ENCODE measurements at places on chromosomes 1 and 21.

DNA sequence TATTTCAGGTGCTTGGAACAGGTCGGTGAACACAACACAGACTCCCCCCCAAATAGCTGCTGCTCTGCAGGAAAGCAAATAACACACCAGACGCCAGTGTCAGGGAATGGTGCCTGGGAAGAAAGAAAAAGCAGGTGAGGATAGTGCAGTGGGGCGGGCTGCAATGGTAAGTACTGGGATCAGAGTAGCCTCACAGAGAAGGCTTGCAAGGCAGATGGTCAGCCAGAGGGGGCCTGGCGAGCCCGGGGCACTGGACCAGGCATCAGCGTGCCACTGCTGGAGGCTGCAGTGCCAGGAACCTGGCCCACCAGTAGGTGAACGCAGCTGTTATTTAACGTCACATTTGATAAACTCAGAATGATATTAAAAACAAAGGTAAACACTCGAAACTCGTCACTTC, 60.0 kb downstream of the POFUT2 start:
- no peak for DNase-seq

GRCh38 chr1:165143437-165144065, 213.0 kb downstream of the LMX1A start:
- no peak for DNase-seq

DNA sequence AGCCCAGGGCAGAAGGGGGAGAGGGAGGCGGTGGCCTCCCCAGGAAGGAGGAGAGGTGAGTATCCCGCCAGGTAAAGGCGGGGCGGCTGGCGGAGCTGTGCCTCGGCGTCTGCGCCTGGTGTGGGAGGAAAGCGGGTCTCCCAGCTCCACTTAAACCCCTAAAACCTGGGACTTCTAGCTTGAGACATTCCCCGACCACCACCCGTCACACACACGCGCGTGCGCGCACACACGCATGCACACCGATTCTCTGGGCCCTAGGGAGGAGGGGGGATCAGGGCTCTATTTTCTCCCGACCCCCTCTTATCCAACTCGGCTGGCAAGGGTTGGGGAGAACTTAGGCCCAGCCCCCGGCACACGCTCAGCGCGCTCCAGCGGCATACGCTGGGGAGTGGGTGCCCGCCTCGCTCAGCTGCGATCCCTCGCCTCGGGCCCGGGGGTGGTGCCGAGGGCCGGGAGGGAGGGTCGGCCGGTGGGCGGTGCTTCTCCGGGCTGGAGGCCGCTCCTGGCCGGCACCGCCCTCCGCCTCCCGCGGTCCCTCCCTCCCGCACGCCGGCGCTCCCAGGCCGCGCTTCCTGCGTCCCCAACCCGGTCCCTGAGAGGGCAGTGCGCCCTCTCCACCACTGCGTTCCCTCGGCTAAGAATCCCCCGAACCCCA, at the start of gene TMEM51:
TSS of gene TMEM51 (plus strand) at position 564 of the 658 bp plus-strand sequence. CDS start 61,341 bp downstream, outside the sequence.
- DNase-seq = no peak

GRCh38 chr1:212284332-212284743, 872 bp upstream of the PPP2R5A start:
- DNase-seq = peak; percentile 2

GRCh38 chr1:213061263-213061662, 10.2 kb downstream of the RPS6KC1 start:
- no peak for DNase-seq

DNA sequence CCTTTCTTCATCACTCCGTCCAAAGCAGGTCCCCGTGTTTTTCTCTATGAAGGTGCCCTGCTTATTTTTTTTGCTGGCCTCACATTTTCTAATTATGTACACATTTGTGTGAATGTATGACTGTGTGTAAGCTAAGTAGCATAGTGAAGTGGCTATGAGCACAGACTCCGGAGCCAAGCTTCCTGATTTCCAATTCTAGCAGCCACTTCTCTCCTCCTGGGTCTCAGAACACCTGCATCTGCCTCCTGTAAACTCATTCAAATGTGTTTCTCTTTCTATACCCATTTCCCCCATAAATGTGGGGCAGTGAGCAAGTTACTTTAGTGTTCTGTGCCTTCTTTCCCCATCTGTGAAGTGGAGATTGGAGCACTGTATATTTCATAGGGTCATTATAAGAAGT, 2.1 kb downstream of the SLAMF6 start:
- DNase-seq = no peak

- DNase-seq = no peak
These were observed 152.5 kb downstream of the DISC1 start for GRCh38 chr1:231779081-231779480.

DNA sequence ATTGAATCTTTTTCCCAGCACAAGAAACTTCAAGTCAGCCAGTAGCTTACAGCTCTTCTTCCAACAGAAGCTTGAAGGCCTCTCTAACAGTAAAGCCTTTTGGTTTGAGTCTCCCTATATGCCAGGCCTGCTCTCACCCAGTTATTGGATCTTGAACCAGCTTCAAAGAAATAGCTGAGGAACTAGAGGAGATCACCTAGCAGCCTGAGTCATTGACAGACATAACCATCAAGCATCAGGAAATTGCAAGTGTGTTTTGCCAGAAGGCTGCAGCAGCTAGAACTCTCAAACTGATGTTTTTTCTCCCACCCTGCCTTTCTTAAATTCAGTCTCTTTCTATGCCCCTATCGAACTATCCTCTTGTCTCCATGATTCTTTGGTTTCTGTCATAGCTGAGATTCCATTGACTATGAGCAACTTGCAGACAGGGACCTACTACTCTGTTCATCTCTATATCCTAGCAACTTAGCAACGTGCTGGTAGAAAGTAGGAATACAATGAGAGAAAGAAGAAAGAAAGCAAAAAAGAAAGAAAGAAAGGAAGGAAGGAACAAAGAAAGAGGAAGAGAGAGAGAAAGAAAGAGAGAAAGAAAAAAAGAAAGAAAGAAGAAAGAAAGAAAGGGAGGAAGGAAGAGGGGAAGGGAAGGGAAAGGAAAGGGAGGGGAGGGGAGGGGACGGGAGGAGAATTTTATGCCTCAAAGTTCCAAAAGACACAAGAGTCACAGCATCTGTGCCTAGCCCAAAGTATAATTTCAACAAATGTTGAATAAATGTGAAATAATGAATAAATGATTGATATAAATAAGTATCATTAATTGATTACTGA, 60.0 kb upstream of the FGGY start:
- no peak for DNase-seq

DNA sequence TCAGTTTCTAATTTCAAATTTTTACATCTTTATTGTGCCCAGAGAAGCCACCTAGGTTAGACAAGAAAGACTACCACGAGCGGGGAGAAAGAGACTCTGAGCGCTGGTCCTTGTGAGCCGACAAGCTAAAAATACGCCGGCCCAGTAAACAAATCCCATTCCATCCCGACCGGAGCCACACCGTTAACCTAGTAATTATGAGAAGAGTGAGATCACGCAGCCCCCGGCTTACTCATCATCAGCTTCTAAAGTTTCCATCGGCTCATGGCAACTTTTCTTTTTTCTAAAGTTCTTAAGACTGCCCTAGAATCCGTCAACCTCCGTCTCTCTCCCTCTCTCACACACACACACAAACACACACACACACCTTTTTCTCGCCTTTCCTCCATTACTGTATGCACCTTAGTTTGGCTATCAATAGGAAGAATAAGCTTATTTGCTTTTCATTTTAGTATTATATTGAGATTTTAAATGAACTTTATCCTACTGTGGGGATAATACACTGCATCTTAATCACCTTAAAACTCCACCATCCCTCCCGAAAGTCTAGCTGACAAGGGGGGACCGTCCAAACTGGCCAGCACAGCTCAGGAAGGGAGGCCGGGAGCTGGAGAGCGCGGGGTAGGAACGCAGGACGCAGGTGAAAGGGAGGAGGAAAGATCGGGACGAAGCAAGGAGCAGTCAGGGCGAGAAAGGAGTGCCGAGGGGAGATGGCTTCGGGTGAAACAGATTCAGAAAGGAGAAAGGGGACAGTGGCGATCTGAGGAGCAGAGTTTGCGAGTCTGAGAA, 728 bp downstream of the OTUD7B start:
- DNase-seq = peak; percentile 80

DNA sequence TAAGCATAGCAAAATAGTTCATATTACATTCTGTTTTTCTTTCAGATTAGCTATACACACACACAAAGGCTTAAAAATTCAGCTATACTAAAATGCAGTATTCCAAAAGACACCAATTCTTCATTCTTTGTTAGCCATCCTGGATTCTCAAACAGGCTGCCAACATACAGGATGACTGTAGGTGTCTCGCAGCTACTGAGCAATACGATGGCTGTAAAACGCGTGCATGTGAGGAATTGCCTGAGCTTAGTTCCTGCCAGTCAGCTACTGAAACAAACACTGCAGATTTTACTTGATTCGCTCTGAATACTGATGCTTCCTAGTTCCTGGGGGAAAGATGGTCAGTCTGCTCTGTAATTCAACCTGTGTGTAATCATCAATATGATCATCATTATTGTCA, 24.7 kb upstream of the HMGN1 start:
- DNase-seq = no peak

- DNase-seq = no peak
These were observed 195.9 kb upstream of the GALNT2 start for GRCh38 chr1:229871078-229871676.

DNA sequence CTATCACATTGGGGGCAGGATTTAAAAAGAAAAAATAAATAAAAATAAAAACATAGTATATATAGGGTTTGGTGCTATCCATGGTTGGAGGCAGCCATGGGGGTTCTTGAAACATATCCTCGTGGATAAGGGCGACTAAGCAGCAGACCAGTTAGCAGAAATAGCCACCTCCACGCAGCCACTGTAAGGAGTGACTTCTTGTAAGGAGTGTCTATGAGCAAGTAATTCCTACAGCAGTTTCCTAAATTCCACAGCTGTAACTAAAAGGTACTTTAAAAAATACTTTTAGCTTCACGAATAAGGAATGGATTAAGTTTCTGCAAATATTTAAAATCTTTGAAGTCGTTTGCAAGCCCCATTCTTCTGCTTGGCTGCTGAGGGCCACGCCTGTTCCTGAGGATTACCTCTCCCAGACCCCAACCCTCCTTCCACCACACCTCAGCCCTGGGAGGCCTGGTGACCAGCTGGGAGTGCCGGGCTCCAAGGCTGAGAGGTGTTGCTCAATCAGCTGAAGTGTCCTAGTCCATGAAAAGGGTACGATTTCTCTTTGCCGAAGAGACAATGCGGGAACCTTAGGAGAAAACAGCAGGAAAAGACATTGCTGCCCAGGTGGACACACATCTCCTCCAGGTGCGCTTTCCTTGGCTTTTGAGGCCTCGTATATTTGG, 115.3 kb downstream of the ADSS2 start:
- no peak for DNase-seq

DNA sequence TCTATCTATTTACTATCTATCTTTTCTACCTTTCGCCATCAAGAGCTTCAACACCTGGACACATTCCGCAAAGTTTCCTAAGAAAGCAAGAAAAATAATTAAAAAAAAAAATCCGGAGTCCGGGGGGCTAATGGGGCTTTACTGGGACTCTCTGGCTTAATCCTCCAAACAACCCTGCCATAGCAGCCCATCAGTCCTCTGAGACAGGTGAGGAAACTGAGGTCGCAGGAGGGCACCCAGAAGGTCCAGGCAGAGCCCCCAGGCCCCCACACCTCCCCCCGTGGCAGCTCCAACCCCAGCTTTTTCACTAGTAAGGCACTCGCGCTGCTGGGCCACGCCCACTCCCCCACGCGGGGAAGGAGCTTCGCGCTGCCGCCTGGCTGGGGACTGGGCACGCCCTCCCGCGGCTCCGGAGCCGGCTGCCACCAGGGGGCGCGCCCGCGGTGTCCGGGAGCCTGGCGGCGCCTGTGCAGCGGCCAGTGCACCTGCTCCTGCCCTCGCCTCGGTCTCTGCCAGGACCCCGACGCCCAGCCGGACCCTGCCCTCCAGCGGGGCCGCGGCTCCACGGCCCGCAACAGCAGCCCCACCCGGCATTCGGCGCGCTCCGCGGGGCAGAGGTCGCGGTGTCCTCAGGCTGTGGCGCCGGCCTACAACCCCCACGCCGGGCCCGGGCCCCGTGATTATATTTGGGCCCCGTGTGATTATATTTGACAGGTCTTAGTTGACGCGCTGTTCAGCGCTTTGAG, 54.1 kb upstream of the SAMD11 start:
- DNase-seq = no peak

DNA sequence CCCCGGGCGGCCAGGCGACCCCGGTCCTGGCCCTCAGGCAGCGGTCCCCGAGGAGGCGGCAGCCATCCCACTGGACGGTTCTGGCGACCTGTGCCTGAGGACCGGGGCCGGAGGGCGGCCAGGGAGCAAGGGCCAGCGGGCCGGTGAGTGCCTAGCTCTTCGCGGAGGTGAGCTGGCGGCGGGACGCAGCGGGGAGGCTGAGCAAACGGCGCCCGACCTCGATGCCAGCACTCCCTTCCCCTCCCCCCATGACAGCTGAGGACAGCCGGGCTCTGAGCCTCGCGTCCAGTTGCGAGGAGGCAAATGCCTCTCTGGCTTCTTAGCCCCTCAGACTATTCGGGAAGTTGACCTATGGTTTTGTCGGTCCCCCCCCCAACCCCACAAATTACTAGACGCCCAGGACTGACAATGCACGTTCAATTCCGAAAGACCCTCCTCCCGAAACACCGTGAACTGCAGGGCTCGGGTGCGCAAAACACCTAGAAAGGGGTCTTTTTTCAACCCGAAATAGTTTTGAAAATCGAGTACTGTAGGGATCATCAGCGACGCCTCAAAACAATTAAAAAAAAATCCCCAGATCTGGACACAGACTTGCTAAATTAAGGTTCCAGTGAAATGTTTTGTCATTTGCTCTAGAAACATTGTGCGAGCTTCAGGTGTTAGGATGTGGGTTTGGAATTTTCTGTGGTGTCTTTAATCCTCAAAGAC, 8.3 kb downstream of the CDKN2C start:
- no peak for DNase-seq

- DNase-seq = no peak
These were observed 2.1 kb downstream of the SH3BGRL3 start for GRCh38 chr1:26281971-26282370.

DNA sequence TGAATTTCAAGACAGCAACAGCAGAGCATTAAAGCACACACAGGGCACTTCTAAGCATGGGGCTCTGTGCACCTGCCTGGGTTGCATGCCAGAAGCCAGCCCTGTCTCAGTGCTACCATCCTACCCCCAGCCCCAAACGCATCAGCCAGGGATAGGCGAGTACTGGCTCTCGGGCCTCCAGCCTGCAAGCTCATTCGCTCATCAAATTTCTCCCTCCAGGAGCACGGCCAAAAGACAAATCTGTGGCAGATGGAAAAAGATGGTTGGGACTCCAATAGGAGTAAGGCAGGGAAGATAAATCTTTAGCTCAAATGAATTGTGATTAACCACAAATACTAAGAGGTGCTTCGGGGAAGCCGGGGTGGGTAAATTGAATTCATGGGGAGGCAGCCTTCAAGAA, 189.6 kb downstream of the KAZN start:
- no peak for DNase-seq

DNA sequence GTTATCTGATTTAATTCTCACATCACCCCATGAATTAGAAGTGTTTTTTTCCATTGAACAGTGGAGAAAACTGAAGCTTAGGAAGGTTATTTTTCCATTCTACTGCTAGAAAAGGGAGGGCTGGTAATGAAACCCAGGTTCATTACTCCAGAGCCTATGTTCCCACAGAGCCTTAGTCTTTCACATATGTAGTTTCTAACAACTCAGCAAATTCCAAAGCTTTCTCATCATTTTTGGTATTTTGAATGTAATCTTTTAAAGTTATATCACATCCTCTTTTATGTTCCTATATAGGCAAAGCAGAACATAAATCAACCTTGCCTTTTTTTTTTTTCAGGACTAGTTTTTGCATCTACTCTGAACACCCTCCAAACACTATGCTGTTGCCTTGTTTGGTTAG, 131.9 kb upstream of the BEND5 start:
- no peak for DNase-seq
